ENCODE measurements at places on chromosomes 6 and 20.

DNA sequence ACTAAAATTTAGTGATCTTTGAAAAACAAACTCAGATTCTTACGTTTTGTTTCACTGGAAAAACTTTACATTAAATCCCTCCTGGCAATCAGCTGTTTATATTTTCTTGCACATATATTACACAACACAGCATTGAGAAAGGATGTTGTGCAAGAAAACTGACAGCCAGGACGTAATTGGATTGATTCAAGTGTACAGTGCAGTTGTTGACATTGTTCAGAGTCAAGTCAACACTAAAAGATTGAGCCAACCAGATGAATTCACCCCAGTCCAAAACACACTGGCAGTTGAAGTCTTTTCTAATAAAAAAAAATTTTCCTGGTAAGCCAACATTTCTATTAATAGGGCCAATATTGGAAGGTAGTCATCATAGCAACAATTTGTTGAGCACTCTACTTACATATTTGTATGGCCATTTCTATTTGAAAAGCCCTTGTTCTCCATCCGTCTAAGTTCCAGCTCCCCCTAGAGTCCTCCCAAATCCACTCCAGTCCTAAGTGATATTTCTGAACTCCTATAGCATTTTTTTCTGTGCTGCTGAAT, 20.9 kb upstream of the VNN1 start:
- DNase-seq = no peak

DNA sequence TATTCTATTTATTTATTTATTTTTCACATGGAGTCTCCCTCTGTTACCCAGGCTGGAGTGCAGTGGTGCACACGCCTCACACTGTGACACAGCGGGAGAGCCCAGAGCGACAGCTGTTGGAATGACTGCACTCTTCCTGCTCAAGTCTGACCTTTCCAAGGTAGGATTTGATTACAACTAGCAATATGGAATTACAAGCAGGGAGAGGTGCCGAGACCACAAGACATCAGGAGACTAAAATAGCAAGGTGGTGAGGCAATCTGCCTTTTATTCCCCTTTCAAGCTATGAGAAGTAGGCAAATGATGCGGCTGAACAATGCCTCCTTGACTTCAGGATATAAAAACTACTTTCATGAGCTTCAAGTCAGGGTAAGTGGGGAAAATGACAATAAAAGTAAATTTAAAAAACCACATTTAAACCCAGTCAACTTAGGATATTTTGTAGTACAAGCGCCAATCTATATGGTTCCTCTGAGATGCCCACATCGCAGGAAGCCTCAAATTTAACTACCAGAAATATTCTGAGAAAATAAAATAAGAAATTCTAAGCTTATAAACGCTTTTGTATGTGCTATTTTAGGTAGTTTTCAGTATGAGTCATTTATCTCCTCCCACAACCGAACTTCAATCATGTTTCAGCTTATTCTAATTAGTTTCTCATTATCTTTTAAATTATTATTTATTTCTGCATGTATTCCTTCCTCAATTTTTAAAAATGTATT, 146.9 kb upstream of the SGK1 start:
- DNase-seq = no peak

DNA sequence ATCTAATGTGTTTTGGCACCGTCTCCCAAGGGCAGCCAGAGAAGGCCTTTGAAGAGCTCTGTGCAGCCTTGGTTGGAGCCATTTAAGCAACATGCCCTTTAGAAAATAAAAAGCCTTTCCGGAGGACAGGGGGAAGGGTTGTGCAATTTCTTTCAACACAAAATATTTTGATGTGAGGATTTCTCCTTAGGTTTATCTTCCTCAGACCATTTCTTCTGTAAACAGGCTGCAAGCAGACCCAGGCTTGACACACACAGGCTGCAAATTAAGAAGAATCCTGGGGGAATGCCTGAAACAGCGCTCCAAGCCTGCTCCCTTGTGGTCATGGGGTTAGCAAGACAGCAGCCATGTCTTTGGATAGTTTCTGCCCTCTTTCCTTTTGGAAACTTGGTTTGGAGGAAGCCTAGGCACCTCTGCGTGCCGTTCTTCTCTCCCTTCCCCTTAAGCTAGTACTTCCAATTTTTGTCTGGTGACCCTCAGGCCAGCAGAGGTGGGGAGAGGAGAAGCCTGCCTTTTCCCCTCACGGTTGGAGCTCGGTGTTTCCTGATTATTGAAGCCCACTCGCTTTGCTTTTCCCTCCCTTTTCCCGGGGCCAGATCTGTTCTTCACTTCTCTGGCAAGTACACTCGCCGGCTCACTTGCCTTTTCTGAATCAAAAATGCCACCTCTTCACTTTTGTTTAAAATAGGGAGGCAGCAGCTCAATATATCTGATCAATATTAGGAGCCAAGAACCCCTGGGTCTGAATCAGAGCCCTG, 39.6 kb upstream of the NOX3 start:
- peak; percentile 80 for DNase-seq

- DNase-seq = no peak
Measured at GRCh38 chr6:138757136-138757535, 16.4 kb upstream of the CCDC28A start.

DNA sequence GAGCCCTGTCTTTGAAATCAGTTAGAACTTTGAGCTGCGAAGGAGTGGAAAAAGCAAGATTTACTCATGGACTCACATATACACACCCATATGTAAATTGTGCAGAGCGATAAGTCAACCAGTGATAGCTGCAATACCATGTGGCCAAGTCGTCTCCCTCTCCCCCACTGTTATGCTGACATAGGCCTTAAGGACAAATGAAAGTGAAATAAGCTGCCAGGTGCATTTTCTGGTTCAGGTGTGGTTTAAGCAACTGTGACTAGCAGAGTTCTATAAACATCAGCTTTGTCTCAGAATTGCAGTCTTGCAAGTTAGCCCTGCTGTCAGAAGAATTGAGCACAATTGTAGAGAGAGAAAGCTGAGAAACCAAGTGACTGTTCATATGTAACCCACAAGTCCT, 9.6 kb downstream of the FAM83B start:
- no peak for DNase-seq

DNA sequence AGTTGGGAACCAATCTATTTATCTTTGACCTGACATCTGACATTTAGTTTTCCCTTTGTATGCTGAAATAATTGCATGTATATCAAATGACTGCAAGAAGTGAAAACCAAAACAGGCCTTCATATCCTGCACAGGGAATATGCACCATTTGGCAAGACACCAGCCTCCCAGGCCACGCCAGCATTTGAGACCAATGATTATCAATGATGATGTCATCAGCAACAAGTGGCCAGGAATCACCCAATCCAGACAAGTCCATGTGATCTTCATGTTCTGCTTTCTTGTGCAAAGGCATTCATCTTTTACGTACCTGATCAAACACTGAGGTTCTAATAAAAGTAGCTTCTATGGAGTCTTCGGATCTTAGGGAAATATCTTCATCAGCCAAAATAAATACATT, 107.4 kb upstream of the TENT5A start:
- peak; percentile 51 for DNase-seq

DNA sequence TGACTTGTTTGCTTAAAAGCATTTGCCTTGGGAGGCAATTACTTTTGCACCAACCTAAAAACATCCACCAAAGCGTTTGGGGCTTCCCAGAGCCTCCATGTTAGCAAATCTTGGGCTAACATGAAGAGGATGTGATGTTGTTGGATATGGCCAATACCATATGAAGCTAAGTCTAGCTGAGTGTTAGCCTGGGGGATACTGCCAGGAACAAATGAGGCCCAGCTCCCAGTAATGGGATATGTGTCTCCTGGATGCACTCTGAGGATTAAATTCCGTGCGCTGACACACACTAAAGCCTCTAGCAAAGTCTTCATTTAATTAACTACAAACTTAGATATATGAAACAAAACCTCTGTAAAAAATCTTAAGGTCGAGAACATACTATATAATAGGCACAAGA, 35.3 kb upstream of the HBS1L start:
- no peak for DNase-seq
